ENCODE measurements at places on chromosomes 16 and 17.

DNA sequence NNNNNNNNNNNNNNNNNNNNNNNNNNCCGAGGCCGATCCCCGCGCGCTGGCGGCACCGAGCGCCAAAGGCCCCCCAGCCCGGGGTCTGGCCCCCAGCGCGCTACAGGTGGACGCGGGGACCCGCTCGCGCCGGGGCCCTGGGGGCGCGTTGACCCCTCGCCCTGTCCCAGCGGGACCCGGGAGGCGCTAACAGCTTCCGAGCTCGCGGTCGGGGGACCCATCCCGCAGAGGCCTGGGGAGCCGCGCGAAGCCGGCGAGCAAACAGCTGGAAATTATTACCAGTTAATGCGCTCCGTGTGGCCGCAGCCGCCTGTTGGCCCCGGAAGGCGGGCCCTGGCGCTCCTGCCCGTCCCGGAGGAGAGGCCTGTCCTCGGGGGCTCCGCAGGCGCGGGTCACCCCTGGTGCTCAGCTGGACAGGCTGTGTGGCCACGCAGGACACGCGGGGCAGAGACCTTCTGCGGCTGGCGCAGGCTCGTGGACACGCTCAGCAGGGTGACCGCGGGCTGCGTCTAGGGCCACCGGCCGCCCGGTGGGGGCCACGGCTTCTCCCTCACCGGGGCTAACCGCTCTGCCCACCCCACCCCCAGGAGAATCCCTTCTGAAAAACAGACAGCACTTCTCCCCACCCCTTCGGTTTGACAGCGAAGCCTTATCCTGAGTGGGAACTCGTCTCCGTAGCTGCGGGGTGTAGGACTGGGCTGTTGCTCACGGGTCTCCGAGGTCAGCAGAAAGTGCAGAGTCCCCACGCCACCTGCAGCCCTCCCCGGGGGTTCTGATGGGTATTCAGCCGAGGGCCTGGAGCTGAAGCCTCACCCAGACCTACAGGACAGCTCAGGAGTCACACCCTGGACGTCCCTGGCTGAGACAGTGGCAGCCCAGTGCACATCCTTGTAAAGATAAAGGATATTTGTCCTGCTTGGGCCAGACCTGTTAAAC is 138.7 kb upstream of the RPH3AL start:
- DNase-seq, result peak; percentile 50

DNA sequence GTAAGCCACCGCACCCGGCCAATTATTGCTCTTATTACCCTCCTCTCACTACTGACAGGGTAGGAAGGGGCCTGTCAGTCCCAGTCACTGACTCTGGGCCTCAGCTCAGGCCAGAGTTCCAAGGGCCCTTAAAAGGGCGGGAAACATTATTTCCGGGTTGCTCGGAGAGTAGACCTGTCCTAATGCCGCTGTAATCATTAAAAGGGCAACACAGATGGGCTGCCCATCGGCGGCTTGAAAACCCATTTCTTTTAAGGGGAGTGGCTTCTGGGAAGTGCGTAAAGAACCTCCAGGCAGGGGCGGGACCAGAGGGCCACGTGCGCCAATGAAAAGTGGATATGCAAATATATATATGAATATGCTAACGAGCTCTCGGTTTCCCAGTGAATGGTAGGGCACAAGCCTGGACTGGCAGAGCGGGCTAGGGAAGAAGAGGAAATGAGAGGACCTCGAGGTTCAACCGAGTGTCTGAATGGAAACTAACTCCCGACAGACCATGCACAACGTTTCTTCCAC is 26.6 kb downstream of the PIPOX start:
- no peak for DNase-seq

DNA sequence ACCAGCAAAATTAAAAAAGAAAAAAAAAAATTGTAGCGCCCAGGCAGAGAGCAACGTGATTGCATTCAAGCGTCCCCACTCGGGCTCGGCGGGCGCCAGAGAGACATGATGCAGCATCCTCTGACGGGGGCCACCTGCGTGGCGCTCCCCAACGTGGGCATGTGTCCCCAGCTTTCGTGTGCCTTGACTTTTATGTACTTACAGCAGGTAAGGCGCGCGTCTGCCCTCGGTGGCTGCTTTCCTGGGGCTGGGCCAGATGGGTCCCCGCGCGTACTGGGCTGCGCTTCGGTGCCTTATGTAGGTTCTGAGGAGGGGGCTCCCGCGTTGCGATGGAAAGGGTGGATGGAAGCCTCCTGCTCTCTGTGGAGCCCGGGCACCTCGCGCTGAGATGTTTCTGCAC is 28.4 kb upstream of the RBFOX1 start:
- DNase-seq, result no peak

- no peak for DNase-seq
Measured at GRCh38 chr16:31181102-31181830, 1.3 kb downstream of the FUS start.

DNA sequence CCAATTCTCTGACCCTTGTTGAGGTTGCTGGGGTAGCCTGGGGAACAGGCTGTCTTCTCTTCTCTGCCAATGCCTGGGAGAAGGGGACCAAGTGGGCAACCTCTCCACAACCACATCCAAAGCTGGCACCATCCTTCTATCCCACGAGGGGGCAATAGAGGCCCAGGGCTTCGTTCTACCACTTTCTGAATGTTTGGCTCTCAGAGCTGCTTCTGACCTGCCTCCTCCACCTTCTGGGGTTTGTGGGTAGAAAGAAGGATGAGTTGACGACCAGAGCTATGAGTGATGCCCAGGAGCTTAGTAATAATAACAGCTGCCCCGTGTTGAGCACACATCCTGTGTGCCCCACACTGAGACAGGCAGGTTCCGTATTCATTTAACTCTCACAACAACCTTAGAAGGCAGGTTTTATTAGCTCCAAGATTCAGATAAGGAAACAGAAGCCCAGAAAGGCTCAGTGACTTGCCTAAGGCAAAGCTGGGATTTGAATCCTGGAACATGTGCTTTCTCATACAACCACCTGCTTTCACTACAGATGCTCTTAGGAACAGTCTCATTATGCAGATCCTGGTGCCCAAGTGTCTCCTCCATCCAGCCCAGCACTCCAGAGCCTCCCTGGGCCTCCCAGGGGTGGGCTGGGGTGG is 11.1 kb downstream of the TSPOAP1 start:
- peak; percentile 82 for DNase-seq

- no peak for DNase-seq
Measured at GRCh38 chr16:48790151-48790550, 180.2 kb upstream of the N4BP1 start.

DNA sequence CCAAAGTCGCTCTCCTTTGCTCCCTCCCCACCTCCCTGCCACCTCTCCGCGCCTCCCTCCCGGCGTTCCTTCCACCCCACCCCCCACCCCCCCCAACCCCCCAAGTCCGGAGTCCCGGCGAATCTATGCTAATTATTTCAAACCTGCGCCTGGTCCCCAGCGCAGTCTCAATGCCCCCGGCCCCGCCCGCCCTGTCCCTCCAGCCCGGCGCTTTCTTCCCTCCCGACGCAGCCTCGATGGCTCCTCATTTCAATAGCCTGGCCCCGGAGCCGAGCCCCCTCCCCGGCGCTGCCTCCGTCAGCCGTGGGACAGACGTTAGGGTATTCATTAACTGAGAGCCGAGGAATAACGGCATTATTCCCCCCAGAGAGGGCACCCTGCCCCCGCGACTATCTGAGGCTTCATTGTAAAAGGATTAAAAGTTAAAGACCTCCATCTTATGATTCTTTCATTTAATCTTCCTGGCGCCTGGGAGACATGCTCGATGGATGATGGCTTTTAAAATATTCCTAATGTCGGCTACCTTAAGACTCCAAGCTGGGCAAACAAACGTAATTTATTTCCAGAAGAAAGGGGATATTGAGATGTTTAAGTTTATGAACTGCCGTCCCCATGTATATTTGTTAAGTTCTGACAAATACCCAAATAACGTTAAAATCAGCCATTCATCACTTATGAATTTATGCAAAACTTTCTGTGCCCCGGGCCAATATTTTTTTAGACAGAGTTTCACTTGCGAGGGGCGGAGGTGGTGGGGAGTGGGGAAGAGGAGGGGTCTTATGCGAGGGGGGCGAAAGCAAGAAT is 3.4 kb downstream of the NOG start:
- no peak for DNase-seq

DNA sequence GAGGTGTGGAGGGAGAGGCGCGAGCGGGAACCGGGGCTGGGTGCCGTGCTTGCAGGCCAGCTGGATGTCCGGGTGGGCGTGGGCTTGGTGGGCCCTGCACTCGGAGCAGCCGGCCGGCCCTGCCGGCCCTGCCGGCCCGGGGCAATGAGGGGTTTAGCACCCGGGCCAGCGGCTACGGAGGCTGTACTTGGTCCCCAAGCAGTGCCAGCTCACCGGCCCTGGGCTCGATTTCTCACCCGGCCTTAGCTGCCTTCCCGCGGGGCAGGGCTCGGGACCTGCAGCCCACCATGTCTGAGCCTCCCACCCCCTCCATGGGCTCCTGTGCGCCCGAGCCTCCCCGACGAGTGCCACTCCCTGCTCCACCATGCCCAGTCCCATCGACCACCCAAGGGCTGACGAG is 24.7 kb upstream of the GPATCH8 start:
- no peak for DNase-seq

DNA sequence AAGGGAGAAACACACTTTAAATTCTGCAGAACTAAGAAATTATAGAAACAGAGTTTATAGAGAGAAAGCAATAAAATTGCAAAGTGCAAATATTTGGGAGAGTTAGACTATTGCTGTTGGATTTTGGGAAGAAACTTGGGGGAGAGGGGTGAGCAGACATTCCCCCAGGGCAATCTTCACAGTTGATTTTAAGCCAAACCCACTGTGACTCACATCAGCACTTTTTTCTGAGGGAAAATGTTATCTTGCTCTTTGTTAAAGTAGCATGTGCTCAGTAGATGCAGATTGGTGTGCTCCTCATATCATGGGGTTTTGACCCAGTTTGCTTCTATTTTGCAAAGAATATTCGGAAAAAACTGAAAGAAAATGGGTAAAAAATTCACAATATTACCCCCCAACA is 367.6 kb downstream of the CDH11 start:
- DNase-seq, result no peak

- no peak for DNase-seq
Measured at GRCh38 chr16:19439483-19439882, 21.8 kb downstream of the TMC5 start.

DNA sequence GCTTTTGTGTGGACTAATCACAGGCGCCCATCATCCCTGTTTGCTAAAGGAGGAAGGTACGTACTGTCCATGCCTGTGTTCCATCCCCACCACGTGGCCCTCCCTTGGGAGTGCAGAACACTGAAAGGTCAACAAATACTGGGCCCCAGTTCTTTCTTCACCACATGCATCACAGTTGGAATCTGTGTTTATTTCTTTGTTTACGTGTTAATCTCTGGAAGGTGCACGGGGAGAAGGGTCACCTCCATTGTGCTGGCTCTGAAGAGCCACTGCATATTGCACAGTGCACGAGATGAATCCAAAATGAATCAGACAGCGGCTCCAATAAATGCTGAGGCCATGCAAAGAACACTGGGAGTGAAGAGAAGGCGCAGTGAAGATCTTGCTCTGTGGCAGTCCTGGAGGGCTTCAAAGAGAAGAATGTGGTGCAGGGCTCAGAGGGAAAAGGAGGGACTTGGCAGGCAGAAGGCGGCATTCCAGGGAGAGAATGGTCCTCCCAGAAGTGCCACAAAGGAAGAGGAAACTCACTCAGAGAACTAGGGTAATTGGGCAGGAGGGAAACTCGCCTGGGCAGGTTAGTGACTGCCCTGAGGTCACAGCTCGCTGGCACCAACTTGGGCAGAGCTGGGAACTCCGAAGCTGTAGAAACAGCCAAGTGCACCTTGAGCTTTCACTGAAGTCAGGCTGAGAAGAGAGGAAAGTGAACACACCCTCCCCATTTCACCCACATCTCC is 3.7 kb downstream of the RPH3AL start:
- DNase-seq, result no peak

DNA sequence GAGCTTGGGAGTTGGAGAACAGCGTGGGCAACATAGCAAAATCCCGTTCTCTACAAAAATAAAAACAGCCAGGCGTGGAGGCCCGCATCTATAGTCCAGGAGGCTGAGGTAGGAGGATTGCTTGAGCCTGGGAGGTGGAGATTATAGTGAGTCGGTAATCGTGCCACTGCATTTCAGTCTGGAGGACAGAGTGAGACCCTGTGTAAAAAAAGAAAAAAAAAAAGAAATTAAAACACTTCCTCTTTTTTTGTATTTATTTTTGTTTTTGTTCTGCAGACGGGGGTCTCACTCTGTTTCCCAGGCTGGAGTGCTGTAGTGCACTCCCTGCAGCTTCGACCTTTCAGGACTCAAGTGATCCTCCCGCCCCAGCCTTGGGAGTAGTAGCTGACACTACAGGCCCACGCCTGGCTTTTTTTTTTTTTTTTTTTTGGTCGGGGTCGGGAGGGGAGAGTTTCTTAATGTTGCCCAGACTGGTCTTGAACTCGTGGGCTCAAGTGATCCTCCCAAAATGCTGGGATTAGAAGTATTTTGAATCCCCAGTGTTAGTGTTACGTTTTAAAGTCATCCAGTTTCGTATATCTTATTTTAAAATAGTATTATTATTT is 1.5 kb downstream of the IST1 start:
- DNase-seq, result no peak

GRCh38 chr17:36647636-36648035 is 46.3 kb downstream of the MRM1 start:
- DNase-seq, result no peak

GRCh38 chr17:4001048-4001590 is 36.9 kb upstream of the ATP2A3 start:
- DNase-seq, result no peak

- DNase-seq, result no peak
Measured at GRCh38 chr17:45809499-45809898, 25.4 kb downstream of the CRHR1 start.

DNA sequence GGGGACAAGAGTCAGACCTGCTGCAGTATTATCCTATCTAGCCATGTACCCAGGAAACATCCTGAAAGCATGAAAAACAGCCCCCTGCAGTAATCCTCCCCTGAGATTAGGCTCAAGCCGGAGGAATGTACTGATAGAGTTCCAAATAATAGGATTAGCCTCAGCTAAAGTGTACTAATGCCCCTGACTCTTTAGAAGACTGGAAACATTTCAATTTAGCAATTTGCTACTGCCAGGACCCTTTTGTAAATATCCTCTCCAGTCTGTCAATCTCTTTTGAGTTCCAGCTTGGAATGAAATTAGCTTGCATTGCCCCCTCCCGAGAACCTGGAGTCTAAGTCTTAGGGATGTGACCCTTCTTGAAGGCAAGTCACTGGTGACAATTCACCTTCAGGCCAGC is 110.8 kb upstream of the DNAH9 start:
- DNase-seq, result no peak

DNA sequence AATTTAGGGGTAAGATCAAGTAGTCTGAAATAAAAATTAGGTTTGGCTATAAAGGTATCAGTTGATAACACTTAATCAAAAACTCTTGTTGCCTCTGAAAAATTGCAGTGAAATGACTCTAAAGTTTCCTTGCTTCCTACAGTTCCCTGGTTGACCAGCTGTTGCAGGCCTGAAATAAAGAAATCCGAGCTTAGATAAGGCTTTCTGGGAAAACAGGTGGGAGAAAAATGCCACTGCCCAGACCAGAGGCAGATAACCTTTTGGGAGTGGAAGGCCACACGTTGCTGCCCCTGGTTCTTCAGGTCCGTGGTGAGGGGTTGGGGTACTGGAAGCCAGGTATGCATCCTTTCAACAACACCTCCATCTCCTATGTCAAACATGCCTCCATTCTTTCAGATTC is 111.3 kb downstream of the HS3ST3A1 start:
- no peak for DNase-seq

All from CD4-positive, alpha-beta memory T cell (primary cell).